ENCODE measurements at places on chromosomes 1 and 21.

DNA sequence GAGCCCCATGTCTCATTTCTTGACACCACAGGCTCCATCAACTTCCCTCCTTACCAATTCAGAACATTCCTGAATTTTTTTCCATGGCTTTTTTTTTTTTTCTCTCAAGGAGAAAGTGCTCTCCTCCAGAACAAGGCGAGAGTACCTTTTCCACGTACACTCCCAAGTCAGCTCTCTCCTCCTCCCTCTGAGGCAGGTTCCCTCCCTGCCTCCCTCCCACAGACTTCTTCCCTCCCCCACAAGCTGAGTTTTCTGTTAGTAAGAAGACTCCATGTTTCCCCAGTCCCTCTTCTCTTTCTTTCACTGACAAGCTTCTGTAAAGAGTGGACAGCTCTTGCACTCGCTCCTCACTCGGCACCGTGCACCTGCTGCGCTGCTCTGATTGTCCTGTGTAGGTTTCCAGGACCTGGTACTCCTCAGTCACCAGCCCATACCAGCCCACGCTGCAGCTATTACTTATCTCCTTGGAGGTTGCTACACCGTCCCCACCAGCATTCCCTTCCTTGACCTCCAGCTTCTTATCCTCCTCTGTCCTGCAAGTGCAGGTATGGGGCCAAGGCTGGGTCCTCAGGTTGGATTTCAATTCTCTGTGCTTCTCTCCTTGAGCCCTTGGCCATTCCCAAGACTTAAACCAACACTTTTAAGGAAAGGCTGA lies 3.8 kb downstream of the TRAF5 start:
- no peak for DNase-seq

GRCh38 chr1:23216771-23217420 lies 406 bp downstream of the HTR1D start:
- peak; percentile 76 for DNase-seq

- no peak for DNase-seq
These were observed 34.7 kb downstream of the ACOT11 start for GRCh38 chr1:54582566-54583306.

GRCh38 chr1:20223551-20224419 lies 37.5 kb upstream of the PLA2G2C start:
- no peak for DNase-seq

- no peak for DNase-seq
These were observed 235.5 kb upstream of the SGIP1 start for GRCh38 chr1:66298464-66298863.

GRCh38 chr1:153560771-153561465 lies 4.7 kb downstream of the S100A2 start:
- DNase-seq, result no peak

DNA sequence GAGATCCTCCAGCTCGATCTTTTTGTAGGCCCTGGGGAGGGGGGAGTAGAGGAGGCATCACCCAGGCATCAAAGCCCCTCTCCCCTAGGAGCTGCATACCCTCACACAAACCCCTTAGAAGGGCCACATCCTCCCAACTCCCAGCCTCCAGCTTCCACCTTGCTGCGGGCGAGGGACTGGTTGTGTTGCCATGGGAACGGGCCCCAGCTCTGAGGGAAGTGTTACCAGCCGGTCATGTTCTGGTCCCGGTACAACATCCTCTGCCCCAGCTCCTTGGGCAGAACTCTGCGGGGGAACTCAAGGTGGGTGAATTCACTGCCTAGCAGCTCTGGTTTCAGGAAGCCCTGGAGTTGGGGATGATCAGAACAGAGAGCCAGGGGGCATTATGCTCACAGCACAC lies 4.1 kb downstream of the PPM1J start:
- DNase-seq, result no peak

- DNase-seq, result no peak
These were observed 67.1 kb downstream of the LHX9 start for GRCh38 chr1:197984289-197984688.

- DNase-seq, result no peak
These were observed 49.6 kb upstream of the GOLT1A start for GRCh38 chr1:204263254-204263910.

- DNase-seq, result peak; percentile 56
These were observed 53.7 kb downstream of the KCNJ6 start for GRCh38 chr21:37862536-37862935.

- peak; percentile 88 for DNase-seq
These were observed 94.7 kb downstream of the PPIAL4G start for GRCh38 chr1:148388260-148389026.

- no peak for DNase-seq
These were observed 28.5 kb downstream of the KCND3 start for GRCh38 chr1:111961016-111961415.

Data from GM13976 (cell line).